ENCODE measurements at places on chromosomes 1 and 21.

DNA sequence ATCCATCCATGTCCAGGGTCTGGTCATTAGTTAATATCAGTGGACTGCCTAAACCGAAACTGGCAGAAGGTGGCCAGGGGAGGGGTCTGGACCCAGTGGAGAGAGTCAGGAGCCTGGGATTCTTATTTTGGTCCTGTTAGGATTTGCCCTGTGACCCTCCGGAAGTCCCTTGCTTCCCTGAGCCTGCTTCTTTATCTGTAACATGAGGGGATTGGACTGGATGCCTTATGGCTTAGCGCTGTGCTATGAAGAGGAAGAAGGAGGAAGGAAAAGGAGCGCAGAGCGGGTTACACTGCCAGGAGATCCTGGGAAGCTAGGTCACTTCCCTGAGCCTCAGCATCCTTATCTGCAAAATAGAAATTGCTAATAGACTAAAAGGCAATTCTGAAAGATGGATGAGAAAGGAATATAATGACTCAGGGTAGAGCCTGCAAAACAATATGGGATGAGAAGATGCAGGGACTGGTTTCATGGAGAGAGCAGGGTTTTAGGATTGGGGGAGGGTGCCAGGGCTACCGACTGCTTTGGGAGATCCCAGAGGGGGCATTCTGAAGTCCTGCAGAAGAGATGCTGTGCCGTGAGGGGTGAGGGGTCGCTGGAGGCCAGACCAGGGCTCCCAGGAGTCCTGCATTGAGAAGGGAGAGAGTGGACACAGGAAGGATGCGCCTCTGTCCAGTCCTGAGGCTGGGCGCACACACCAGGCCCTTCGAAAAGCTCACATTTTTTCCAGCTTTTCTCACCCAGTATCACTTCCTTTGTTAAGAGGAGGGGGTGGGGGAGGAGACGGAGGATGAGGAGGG lies 460 bp upstream of the ADORA1 start:
- peak; percentile 15 for DNase-seq

DNA sequence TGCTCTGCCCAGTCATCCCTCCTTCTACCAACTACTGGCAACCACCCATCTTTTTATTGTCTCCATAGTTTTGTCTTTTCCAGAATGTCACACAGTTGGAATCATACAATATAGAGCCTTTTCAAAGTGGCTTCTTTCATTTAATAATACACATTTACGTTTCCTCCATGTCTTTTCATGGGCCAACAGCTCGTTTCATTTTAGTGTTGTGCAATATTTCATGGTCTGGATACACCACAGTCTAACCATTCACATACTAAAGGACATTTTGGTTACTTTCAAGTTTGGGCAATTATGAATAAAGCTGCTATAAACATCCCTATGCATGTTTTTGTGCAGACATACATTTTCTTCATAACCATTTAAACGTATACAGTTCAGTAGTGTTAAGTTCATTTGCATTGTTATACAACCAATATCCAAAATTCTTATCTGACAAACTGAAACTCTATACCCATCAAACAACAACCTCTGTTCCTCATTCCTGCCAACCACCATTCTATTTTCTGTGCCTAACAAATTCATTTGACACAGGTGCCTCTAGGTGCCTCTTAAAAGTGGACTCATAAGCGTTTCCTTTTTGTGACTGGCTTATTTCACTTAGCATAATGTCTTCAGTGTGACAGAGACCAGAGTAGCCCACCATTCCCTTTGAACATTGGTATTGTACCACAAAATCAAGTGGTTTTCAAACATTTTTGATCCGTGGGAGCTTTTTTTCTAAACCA lies 138.1 kb downstream of the NR5A2 start:
- no peak for DNase-seq

GRCh38 chr1:188062456-188062855 lies 1233.7 kb downstream of the PLA2G4A start:
- no peak for DNase-seq

DNA sequence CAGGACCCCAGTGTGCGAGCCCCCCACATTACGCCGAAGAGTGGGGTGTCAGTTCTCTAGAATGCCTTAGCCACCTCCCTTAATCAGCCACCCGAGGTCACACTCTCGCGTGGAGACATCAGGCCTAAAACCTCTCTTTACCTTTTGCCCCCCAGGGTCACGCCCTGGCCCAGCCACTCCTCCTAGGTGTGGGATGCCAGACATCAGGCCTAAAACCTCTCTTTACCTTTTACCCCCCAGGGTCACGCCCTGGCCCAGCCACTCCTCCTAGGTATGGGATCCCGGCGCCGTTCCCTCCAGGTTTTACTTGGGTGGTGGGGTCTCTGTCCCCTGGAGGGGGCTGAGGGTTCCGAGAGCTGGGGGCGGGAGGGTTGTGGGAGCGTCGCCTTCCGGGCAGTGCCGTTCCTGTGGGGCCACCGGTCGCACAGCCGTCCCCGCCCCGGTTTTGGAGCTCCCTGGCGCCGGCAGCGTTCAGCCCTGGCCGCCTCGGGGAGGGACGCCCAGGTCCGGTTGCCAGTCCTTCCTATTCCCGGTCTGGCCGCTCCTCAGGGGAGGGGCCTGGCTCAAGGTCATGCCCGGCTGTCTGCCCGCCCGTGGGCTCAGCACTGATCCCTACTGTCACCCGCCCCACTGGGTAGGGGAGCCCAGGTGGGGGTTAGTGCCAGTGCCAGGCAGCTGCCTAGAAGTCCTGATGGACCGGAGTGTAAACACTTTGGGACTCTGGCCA lies 882 bp downstream of the VPS13D start:
- DNase-seq, result peak; percentile 40

GRCh38 chr1:34612091-34612827 lies 142.6 kb upstream of the GJB5 start:
- no peak for DNase-seq

DNA sequence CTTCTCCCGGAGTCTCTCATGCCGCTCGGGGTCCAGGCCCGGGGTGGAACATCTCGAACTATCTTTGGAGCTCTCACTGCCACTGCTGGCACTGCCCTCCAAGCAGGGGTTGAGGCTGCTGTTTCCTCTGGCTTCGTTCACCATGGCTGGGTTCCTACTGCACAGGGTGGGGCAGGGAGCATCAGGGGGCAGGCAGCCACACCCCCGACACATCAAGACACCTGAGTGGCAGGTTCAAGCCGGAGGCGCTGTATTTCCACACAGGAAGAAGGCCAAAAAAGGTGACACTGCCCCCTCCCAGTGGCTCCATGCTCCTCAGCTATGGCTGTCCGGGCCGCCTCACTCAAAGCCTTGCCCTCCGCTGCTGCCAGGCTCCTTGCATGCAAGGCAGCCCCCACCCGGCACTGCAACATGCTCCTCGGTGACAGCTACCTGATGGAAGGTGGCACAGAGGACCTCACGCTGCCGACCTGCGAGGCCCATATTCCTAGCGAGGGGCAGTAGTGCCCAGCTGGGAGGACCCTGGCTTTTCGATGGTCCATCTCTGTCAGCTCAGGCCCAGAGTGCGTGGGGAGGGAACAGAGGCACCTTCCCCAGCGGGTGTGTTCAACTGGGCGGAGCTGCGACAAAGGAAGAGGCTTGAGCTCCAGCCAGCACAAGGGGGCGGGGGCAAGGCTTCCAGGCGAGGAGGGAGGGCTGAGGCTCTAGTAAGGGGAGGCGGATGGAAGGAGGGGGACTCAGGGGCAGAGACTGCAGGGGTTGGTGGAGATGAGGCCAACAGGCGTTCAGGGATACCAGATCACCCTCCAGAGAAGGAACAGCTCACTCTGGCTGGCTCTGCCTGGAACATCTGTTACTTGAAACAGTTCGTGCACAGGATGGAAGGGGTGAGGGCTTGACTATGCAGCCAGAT lies 2.5 kb downstream of the MTHFR start:
- DNase-seq, result peak; percentile 90

- DNase-seq, result peak; percentile 71
Measured at GRCh38 chr1:102897557-102897956, 210.8 kb downstream of the COL11A1 start.

DNA sequence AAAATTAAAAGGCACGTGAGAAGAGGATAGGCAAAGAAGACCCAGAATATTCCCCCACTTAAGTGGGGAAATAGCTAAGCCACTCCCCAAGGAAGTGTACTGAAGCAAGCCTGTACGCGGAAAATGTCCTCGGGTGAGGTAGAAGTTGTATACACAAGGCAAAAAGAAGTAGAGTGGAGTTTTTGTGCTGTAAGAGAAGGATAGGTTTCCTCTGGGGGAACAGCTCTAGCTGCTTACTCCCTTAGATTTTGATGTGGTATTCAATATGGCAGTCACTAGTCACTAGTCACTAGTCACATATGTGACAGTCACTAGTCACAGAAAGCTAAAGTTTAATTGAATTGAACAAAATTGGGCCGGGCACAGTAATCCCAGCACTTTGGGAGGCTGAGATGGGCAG lies 7.6 kb downstream of the TXNIP start:
- no peak for DNase-seq

DNA sequence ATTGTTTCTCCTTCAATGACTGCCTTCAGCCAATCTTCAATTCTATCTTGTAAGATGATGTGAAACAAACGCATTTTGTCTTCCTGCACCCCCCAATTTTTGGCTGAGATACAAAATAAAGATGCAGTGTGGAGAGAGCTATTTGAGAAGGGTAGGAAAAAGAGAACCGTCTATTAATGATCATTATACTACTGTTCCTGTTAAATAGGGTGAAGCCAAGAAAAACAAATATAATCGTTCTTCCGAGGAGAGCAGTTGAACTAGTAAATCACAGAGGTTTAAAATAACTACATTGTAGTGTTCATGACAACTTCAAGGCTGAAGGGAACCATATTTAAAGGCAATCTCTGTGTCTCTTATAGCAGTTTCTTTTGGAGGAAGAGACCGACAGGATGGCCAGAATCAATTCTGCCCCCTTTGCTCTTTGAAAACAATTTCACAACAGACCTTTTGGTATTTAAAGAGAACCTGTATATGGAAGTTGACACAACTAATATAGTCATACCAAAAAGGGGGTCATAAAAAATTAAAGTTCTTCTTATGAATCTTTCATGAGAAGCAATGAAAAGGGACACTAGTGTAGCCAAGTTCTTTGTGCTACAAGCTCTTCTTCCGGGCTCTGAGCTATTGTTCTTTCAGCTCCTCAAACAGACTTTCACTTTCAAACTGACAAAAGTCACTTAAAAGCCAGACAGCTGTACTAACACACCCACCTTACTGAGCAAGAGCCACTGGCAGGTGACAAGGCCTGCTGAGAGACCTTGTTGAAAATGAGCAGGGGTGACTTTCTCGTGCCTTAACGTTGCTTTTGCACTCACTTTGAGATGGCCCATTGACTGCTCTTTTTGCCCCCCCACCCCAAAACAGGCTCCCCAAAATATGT lies 30.9 kb downstream of the PROX1 start:
- no peak for DNase-seq

GRCh38 chr1:107276247-107276646 lies 135.4 kb downstream of the NTNG1 start:
- no peak for DNase-seq

DNA sequence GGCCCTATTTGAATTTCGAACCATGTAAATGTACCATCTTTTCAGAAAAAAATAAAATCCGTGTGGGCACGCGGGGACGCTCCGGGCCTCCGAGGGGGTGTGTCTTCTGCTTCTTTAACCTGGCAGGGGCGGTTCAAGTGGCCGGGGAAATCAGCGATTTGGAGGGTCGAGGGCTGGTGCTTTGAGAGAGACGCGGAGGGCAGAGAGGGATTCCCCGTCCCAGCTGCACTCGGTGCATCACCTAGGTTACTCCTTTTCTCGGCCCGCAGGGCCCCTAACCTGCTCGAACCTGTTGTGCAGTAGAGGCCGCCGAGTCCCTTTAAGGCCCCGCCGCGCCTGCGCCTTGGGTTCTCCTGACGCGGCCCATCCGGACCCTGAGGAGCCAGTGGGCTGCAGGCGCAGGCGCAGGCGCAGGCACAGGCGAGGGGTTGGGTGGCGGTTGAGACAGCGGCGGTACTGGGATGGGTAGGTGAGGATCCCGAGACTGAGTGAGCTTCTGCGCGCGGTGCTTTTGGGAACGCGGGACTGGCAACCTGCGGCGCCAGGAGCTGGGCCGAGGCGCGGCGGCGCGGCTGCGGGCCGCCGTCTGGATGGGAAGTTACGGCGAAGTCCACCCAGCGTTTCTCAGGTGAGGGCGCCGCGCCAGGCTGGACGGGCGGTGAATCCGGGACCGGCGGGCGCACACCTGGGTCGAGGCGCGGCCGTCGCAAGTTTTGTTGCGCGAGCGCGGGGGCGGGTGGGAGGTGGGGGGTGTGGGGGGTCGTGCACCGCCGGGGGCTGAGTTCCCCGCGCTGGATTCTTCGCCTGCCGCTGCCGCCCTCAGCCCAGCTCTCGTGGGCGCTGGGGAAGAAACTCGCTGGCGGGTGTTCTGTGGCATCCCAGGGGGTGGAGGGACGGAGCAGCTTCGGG lies at the start of gene NBPF3:
Gene NBPF3 (plus strand): TSS at position 417 of the 909 bp plus-strand sequence. CDS start 4,950 bp downstream, outside the sequence.
- DNase-seq, result peak; percentile 86

GRCh38 chr1:13753636-13754402 lies 53.8 kb downstream of the PRDM2 start:
- DNase-seq, result no peak

DNA sequence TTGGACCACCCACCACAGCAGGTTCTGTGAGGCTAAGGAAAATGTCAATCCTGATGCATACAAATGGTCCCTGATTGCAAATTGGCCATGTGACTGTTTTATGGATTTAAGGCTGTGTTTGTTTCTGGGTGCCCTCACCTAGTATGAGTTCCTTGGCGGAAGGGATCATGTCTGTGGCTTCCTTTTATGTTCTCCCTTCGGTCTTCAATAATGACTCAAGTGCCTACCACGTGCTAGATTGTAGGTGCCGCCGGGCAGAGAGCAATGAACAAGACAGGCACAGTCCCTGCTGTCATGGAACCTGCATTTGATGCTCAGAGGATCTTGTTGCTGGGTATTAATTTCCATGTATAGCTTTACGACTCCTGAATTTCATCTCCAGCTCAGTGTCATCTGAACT lies 9.8 kb upstream of the VWA5B1 start:
- DNase-seq, result no peak

DNA sequence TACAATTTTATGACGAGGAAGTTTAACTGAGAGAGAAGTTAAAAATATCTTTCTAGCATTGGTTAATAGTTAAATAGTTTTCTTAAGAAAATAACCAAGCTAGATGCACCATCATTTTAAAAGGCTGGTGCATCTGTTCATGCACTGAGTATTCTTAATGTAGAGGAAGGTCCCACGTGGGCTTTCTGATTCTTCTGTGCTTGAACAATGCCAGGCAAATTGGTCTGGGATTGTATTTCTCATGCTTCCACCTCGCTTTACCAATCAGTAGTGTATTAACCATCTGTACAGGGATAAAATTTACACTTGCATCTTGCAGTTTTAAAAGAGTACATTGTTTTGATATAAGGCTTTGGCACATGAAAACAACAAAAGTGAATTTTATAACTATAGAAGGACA lies 47.4 kb upstream of the MTF2 start:
- DNase-seq, result no peak

DNA sequence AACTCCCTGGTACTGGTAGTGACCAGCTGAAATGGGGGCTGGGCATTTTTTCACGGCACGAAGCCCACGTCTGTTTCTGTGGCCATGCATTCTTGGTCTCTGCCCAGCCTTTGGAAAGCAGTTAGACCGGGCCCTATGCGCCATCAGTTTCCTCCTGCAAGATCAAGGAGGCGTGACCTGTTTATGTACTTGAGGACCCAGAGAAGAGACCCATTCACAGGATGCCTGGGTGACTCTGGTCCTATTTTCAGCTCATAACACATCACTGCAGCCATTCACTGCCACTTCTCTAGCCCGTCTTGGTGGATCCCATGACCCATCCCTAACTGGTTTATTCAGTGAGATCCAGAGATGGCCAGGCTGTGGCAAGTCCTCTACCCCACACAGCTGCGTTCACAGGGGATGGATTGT lies 70.4 kb downstream of the SPSB1 start:
- DNase-seq, result no peak

- no peak for DNase-seq
Measured at GRCh38 chr1:236147068-236147467, 4.7 kb downstream of the GPR137B start.

- peak; percentile 99 for DNase-seq
Measured at GRCh38 chr21:45294509-45295291, 7.0 kb upstream of the POFUT2 start.
